A673 (cell line): ENCODE measurements at places on chromosomes 7 and 10. TPM values are rescaled to one million over a fixed set of nuclear protein-coding genes. Genes with fewer than 3 reads are reported as not detected.

- DNase-seq: no peak
Observed at GRCh38 chr10:76161301-76161582, 729.8 kb downstream of the LRMDA start.

- no peak for DNase-seq
Observed at GRCh38 chr10:69890065-69890847, 88.5 kb downstream of the COL13A1 start.

- no peak for DNase-seq
Observed at GRCh38 chr10:92184977-92185376, 105.9 kb downstream of the CPEB3 start.

DNA sequence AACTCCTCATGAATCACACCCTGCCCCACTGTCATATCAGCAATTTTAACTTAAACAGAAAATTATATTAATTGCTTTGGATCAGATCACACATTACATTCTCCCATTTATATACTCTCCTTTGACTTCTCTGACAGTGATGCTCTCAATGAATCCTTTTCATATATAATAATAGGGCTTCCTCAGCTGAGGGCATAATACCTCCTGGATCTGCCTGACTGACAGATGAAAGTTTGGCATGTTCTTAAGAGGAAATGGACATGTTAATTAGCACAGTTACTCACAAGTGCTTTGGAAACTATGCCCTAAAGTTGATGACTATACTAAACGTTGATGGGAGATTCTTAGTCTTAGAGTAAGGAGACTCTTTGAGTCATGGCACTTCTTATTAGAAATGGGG lies 478.2 kb upstream of the LRRN3 start:
- no peak for DNase-seq

- DNase-seq: no peak
Observed at GRCh38 chr10:602391-603005, 87.0 kb downstream of the DIP2C start.

DNA sequence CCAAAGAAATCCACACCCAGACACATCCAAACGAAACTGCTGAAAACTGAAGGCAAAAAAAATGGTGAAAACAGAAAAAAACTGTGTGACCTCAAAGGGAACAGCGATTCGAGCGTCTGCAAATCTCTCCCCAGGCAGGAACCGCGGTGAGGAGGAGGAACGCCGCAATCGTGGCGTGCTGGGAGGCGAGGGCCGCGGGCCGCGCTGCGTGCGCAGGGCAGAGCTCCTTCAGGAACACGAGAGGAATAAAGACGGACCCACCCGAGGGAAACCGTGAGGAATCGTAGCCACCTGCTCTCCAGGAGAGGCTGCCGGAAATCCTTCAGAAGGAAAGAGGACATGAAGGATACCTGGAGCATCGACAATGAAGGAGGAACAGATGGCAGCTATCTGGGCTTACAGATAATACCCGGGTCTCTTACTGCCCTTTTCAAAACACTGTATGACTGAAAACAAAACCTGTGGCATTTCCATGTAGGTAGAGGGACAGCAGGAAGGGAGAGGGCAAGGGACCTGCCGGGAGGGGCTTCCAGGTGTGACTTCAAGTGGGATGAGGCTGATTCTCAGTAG lies 266.0 kb downstream of the MAD1L1 start:
- DNase-seq: no peak

DNA sequence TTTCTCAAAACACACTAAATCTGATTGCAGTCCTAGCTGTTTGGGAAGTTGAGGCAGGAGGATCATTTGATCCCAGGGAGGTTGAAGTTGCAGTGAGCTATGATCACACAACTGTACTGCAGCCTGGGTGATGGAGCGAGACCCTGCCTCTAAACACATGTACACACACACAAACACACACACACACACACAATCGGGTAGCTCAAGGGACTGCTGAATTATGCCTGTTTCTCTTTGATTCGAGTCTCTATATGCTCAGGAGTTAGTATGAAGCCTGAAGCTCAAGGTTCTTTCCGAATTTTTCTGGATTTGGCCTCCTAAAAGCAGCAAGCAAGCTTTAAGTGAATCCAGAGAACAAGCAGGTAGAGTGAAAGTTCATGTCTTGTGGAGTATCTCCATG lies 22.5 kb downstream of the PRTFDC1 start:
- no peak for DNase-seq

- DNase-seq: no peak
Observed at GRCh38 chr10:103145046-103145445, 48.0 kb downstream of the NT5C2 start.

DNA sequence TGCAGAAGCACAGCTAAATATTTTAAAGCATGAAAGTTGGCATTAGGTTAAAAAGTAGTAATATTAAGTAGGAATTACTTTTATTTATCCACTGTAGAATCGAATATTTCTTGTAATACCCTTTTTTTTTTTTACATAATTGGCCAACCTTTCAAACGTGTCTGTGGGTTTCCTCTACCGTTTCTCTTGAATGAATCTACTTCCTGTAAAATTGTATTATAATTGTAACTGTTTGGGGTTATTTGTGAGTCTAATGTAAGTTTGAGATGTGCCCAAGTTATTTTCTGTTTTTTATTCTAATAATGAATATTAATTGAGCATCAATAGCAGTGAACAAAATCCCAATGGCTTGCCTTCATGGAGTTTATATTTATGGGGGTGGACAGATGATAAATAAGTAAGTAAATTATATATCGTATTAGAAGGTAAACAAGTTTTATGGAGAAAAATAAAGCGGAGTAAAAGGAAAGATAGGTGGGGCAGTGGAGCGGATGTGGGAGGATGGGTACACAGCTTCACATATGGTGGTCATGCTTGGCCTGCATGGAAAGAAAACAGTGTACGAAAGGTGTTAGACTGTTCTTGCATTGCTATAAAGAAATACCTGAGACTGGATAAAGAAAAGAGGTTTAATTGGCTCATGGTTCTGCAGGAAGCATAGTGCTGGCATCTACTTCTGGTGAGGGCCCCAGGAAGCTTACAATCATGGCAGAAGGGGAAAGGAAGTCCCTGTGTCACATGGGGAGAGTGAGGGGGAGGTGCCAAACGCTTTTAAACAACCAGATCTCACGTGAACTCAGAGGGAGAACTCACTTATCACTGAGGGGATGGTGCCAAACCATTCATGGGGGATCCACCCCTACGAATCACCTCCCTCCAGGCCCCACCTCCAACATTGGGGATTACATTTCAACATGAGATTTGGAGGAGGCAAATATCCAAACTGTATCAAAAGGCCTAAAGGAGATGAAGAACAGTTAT lies 5.4 kb downstream of the TSPAN13 start:
- no peak for DNase-seq

ZP3 gene
- total RNA-seq: 9.4 and 9.8 TPM in 2 replicates

RNF32 gene
- total RNA-seq: 0.59 and 1.5 TPM in 2 replicates

INSYN2A gene
- not detected in 2 replicates for total RNA-seq

TRPV5 gene
- not detected in 2 replicates for total RNA-seq

AZGP1 gene
- total RNA-seq: not detected in 2 replicates

PRLHR gene
- total RNA-seq: not detected in 2 replicates
